ENCODE measurements at places on chromosomes 2 and 18.

- DNase-seq, result no peak
Observed at GRCh38 chr2:139480161-139480650, 700.0 kb upstream of the NXPH2 start.

DNA sequence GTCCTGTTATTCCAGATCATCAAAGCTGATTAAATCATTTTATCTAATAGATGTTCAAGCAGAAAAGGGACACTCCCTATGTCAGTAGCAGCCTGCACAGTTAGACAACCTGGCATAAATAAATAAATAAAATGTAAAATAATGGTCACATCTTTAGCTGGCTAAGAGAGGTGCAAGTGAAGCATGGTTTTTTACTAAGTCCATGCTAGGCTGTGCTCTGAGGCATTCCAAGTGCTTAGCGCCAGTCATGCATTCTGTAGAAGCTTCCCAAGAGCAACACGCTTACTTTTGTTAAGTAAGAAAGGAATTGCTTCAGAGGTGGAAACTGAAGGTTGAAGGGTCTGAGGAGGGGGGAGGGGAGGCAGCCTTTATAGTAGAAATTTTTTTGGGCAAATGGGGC lies 351.2 kb downstream of the CDH2 start:
- no peak for DNase-seq

DNA sequence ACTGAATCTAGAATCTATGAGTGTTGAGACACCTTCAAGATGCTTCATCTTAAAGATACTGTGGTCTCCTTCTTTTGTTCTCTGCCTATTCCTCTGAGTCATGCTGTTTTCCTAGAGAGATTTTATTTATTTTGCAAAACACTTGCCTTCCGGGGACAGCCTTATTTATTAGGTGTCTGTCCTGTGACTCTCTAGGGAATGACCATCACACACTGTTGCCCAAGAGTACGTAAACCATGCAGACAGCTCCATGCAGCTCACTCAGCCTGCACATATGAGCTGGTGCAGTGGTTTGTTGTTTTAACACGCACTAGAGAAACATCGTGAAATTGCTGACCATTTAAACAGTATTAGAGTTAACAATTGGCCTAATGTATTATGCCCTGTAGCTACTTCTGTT lies 12.4 kb upstream of the ADCYAP1 start:
- no peak for DNase-seq

- DNase-seq, result no peak
Observed at GRCh38 chr2:104762031-104762430, 91.9 kb upstream of the POU3F3 start.

GRCh38 chr18:43524260-43524659 lies 247.0 kb upstream of the SYT4 start:
- DNase-seq, result no peak

DNA sequence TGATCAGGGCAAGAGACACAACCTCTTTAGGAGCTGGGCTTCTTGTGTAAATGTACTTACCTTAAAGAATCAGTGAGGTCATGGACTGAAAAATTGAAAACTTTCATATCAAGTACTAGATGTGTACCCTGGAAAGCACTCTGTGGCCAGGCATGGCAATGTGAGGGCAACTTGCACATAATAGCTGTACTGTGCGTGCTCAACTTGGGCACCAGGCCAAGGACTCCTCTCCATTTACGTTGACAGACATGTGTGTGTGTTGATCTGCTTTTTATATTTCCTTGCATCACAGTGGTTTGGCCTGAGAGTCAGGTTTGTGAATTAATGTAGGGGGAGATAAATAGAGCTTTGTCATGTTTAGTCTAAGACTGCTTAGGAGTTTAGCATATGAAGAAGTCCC lies 669.5 kb upstream of the REG3G start:
- DNase-seq, result no peak

DNA sequence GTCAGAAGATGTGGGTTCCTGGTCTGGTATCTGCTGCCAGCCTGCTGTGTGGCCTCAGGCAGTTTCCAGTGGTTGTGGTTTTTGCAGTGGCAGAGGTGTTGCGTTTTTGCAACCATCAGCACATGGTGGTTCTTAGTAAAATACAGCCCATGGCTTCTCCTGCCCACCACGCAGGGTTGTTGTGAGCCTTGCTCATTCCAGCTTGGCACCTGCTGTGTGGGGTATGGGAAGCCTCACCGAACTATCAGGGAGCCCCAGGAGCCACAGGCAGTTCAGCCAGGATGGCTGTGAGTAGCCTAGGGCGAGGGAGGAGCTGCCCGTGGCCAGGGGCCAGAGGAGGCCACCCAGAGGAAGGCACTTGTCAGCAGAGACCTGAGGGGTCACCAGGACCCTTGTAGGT lies 9.8 kb downstream of the ARID5A start:
- peak; percentile 49 for DNase-seq

DNA sequence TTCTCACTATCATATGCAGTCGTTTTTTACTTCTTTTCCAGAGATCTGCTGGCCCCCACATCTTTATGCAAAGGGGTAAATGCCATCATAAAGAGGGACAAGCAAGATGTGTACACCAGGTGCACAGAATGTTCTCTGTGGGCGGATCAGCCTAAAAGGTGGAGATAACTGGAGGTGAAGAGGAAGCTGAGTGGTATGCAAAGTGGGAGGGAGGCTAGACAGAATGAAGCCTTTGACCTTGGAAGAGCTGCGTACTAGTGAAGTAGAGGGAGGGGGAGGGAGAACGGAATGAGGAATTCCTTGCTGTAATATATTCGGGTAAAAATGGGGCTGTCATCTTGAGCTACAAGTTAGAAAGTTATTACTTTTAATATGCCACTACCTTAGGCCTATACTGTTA lies 287.5 kb upstream of the VRK2 start:
- DNase-seq, result no peak

GRCh38 chr18:1884623-1885022 lies 686.7 kb downstream of the METTL4 start:
- no peak for DNase-seq

DNA sequence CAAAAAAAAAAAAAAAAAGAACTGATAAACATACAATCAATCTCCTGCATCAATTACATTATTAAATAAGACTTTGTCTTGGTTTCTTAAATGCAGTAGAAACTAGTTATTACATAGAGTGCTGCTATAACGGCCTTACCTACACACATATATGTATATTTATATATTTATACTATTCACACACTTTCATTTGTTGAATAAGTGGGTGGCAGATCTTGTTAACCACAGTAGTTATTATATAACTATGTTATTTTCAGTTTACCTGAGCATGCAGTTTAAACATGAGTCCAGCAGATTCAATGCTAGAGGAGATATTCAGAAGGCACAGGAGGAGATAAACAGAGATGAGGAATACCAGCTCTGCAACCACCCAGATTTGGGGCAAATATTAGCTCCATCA lies 81.5 kb upstream of the CD226 start:
- DNase-seq, result no peak

- no peak for DNase-seq
Observed at GRCh38 chr2:74892609-74893008, 58.7 kb downstream of the HK2 start.

DNA sequence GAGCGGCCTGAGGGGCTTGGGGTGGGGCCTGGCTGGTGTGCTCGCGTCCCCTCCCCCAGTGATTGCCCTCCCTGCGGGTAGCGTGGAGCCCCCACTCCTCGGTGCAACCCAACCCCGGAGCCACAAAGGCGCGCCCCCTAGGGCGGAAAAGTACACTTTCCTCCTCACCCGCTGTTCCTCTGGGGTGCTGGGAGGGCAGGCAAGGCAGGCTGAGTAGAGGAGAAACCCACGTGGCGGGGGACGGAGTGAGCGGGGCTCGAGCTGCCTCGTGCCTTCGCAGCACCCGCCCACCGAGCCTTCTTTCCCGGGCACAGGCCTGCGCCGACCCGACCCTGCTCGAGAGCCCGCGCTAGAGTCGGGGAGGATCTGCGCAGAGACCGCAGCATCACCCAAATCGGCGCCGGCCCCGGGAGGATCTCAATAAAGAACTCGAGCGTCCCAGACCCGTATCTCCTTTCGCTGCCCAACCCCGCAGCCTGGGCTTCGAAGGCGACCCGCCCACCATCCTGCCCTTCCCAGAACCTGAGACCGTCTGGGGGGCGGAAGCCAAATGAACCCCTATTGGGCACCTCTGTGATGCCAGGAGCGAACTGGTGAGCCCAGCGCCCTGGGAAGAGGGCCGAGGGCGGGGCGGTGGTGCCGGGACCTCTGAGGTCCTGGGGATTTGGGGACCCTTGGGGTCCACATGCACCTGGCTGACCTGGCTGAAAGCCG lies 1.5 kb downstream of the UCN start:
- peak; percentile 56 for DNase-seq

- no peak for DNase-seq
Observed at GRCh38 chr2:195501746-195502145, 155.3 kb upstream of the SLC39A10 start.

DNA sequence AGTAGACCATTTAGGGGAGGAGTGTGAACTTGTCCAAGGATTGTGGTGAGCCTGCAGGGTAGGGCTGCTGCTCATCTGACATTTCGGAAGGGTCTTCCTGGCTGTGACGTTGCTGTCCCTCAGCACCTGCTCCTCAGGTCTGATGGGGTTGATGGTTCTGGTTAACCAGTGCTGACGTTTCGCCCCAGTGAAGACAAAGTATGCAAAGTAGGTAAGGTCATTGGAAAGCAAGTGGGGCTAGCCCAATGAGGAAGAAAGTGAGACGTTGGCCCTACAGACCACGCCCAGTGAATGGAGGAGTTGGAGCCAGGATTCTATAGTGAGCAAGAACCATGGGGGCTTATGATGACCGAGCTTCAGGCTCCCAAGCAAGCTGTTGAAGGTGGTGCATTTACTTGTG lies 33.4 kb upstream of the ZNF396 start:
- no peak for DNase-seq

- no peak for DNase-seq
Observed at GRCh38 chr2:142130111-142131009, 456 bp downstream of the LRP1B start.

DNA sequence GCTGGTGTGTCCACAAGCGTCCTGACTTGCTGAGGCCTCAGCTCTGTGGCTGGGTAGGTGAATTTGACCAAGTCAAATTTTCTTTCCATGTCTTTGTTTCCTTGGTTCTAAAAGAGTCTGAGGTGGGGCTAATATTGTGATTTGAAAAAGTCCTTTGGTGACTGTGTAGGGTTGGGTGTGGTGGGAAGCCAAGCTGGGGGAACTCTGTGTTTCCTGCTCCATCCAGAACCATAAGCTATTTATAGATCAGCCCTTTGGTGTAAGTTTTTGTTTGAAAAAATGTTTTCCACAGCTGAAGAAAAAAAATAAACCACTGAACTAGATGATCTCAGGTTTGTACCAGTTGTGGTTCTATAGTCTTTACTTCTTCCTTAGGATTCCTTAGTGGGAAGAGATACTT lies 462.7 kb downstream of the TGIF1 start:
- no peak for DNase-seq

DNA sequence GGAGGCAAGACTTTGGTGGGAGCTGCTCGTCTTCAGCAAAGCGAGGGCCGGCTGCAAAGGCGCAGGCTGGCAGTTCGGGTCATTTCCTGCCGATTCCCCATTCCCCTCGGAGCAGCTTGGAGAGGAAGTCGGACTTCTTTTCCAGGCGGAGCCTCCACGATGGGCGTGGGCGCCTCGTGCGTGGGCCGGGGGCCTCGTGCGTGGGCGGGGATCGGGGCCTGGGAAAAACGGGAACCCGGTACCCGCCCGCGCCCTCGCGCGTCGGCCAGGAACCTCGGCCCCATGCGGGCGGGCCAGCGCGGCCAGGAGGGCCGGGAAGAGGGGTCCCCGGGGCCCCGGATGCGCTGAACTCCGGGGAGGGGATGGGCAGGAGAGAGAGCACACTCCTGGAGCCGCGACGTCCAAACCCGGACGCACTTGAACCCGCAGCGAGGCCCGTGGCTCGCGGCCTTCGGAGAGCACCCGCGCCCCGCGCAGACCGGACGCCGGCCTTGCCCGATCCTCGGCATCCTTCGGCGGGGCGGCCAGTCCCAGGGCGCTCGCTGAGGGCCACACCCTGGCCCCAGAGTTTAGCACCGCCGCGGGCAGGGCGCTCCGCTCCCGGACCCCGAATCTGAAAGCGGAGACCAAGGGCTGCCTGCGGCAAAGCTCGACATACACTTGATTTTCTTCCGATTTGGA lies 368.4 kb downstream of the MTX2 start:
- peak; percentile 34 for DNase-seq

DNA sequence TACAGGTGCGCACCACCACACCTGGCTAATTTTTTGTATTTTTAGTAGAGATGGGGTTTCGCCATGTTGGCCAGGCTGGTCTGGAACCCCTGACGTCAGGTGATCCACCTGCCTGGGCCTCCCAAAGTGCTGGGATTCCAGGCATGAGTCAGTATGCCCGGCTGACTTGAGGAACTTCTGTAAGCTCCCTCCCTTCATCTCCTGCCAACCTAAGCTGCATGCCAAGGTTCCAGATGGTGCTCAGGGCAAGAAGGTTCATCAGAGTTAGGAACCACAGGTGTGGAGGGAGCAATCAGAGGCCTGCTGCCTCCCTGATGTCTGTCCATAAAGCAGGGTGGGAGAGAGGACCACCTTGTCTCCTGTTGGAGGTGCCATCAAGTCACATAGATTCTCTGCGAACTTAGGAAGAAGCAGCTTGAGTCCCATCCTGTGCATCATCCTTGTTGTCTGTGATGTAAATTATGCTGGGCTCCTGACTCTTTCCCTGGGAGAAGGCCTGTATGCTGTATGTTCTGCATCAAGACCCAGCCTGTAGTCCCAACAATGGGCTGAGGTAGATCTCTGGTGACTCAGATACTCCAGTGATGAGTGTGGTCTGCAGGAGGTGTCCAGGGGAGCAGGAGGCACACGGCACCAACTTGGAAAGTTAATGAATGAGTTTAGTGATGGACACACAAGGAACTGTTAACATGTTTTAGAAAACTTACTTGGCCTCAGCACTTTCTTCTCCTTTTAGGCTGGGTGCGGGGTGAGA lies 53.1 kb downstream of the TMEM17 start:
- no peak for DNase-seq

Measured in activated T-cell treated with anti-CD3 and anti-CD28 coated beads, Interleukin-2, amount 50 U/mL, for 48 hours (primary cell).